ENCODE measurements at places on chromosomes 5 and 9. TPM values are rescaled to one million over a fixed set of nuclear protein-coding genes. Genes with fewer than 3 reads are reported as not detected.

SPDL1 gene
- 3.6 TPM for total RNA-seq

KCNIP1 gene
- 0.99 TPM for total RNA-seq

CDC25C gene
- not detected for total RNA-seq

KIF20A gene
- total RNA-seq: 0.26 TPM

FAM221B gene
- not detected for total RNA-seq

LHX2 gene
- total RNA-seq: not detected

COX7C gene
- 171 TPM for total RNA-seq

FAM169A gene
- 2.0 TPM for total RNA-seq

HRH2 gene
- 0.78 TPM for total RNA-seq

SH3RF2 gene
- total RNA-seq: 25.7 TPM

GLRX gene
- 8.6 TPM for total RNA-seq

CD180 gene
- not detected for total RNA-seq

TMEM250 gene
- total RNA-seq: 47.1 TPM

ARSI gene
- not detected for total RNA-seq

DNA sequence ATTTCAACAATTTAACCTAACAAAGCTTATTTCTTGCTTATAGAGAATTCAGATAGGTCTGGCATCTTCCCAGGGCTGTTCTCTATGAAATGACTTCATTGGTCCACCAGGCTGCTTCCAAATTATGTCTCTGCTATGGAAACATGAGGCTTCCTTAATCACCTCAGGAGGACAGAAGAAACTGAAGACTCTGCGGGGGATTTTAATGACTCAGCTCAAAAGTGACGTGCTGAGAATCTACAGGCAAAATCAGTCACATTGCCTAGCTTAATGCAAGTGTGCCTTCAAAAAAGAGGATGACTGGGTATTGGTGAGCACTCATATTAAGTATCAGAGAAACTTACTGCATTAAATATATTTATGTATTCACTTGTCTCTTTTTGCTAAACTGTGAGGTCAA lies 315.5 kb upstream of the RGMB start:
- H3K36me3 ChIP-seq: no peaks in the 10 kb centered on the region
- no peaks in the 10 kb centered on the region for H3K4me1 ChIP-seq
- no peaks in the 10 kb centered on the region for H3K27me3 ChIP-seq
- H3K27ac ChIP-seq: no peak overlapping the region

DNA sequence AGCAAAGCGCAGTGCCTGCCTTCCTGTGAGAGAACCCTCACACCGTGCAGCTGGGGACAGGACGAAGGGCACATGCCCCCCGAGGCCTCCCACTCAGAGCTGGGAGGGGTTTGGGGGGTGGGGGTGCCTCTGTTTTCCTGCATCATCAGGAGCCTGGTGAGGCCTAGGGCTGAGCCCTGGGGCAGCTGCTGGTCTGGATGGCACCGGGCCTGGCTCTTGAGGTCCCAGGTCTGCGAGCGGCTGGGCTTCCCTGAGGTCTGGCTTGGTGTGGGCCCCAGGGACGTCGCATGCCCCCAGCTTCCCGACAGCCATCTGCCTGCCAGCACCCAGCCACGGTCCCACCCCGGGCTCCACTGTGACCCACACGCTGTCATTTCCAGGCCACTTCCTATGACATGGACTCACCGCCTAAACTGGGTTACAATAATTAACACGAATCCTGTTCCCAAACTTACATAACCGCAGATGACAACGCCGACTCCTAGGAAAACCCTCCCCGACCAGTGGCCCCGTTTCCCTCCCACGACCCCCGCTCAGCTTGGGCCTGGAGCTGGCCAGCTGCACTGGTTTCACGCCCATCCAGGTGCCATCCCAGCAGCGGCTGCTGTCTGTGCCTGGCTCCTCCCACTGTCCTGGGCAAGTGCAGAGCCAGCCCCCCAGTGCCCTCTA lies 8.7 kb downstream of the NACC2 start:
- H3K27ac ChIP-seq: peak overlapping the region; percentile 53
- no peaks in the 10 kb centered on the region for H3K27me3 ChIP-seq
- H3K36me3 ChIP-seq: no peaks in the 10 kb centered on the region
- DNase-seq: peak; percentile 39

GRCh38 chr9:136409557-136410455 lies 608 bp downstream of the ENTR1 start:
- H3K27me3 ChIP-seq: no peaks in the 10 kb centered on the region
- H3K27ac ChIP-seq: peak overlapping the region; percentile 59
- H3K4me1 ChIP-seq: peaks cover 27% of the 10 kb centered on the region
- DNase-seq: peak; percentile 31

- H3K4me3 ChIP-seq: no peak overlapping the region
- H3K36me3 ChIP-seq: peaks cover 21% of the 10 kb centered on the region
- H3K4me1 ChIP-seq: no peaks in the 10 kb centered on the region
- no peaks in the 10 kb centered on the region for H3K27me3 ChIP-seq
- no peak for DNase-seq
- H3K27ac ChIP-seq: no peak overlapping the region
Observed at GRCh38 chr5:180271221-180271620, 20.7 kb downstream of the MAPK9 start.

GRCh38 chr5:115601701-115602590 lies at the start of gene TICAM2:
Gene TICAM2, minus strand, starts transcription at chr5:115602479. Its CDS starts 21,223 bp downstream, at chr5:115581256.
- H3K27ac ChIP-seq: peak within 1 kb of the TSS; percentile 73
- DNase-seq: peak; percentile 57
- peak within 1 kb of the TSS; percentile 65 for H3K4me3 ChIP-seq
- no peaks in the 10 kb centered on the region for H3K27me3 ChIP-seq
- H3K4me1 ChIP-seq: peaks cover 18% of the 10 kb centered on the region

DNA sequence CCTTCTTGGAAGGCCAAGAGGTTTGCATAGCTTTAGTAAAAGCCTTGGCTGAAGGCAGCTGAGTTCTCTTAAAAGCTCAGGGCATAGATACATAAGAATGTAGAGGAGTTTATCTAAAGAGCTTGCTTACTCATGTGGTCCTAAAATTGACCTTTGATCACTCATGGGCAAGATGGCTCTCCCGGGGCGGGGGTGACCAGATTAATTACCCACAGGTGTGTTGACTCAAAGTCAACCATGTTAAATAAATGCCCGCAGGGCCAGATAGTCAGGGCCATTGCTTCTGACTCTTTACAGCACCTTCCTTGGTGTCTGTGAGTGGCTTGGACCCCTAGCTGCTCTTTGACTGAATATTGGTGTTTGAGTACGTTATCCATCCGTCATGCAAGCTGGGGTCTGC lies 33.1 kb upstream of the GHR start:
- no peaks in the 10 kb centered on the region for H3K27me3 ChIP-seq
- H3K27ac ChIP-seq: no peak overlapping the region
- DNase-seq: no peak
- H3K4me3 ChIP-seq: no peak overlapping the region
- H3K4me1 ChIP-seq: no peaks in the 10 kb centered on the region

- H3K36me3 ChIP-seq: no peaks in the 10 kb centered on the region
- no peak overlapping the region for H3K27ac ChIP-seq
- no peak overlapping the region for H3K4me3 ChIP-seq
- no peak for DNase-seq
- no peaks in the 10 kb centered on the region for H3K27me3 ChIP-seq
- no peaks in the 10 kb centered on the region for H3K4me1 ChIP-seq
Observed at GRCh38 chr5:159324986-159325385, 5.3 kb downstream of the IL12B start.

DNA sequence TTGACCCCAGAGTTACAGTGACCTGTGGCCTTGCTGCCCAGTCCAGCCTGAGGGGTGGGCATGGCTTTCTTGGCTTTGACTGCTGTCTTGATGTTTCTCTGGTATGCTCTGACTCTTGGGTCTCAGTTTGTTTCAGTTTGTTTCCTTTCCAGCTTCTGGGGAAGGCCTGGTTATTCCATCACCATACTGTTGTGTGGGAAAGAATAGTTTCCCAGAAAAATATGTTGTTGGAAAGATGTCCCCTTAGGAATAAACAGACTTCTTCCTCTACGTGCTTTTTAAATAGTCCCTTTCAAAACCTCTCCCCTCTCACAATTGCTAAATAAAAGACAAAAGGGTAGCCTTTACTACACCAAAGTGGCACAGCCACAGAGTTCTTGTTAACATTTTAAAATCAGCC lies 49.5 kb downstream of the EGFLAM start:
- no peaks in the 10 kb centered on the region for H3K4me1 ChIP-seq
- H3K36me3 ChIP-seq: no peaks in the 10 kb centered on the region
- H3K27me3 ChIP-seq: no peaks in the 10 kb centered on the region
- DNase-seq: no peak
- H3K4me3 ChIP-seq: no peak overlapping the region

DNA sequence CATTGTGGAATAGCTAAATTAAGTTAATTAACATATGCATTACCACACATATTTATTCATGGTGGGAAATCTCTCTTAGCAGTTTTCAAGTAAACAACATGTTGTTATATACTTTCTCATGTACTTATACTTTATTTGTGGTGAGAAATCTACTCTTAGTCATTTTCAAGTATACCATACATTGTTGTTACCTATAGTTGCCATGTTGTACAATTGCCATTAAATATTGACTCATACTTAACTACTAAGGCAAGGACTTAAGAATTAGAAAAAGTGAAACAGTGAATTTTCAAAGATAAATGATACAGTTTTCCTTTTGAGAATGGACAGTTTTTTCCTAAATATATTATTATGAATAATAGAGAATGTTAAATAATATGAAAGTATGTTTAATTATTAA lies 27.7 kb downstream of the UGCG start:
- no peak overlapping the region for H3K27ac ChIP-seq
- H3K36me3 ChIP-seq: no peaks in the 10 kb centered on the region
- DNase-seq: no peak
- H3K4me1 ChIP-seq: peaks cover 66% of the 10 kb centered on the region
- no peak overlapping the region for H3K4me3 ChIP-seq
- no peaks in the 10 kb centered on the region for H3K27me3 ChIP-seq

DNA sequence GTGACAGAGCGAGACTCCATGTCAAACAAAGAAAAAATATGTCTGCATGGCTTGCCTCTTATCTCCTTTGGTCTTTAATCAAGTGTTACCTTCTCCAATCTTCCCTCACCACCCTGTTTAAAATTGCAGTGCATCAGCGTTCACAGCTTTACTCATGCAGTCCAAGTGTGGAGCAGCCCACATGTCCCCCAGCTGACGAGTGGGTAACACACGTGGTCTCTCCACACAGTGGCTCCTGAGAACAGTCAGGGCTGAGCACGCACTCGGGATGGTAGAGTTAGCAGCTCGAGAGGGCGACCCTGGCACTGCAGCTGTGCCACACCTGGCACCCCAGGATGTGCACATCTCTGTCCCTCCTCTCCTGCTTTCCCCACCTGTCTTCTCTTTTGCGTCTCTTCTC lies 25.9 kb upstream of the CFAP157 start:
- H3K4me1 ChIP-seq: no peaks in the 10 kb centered on the region
- H3K27ac ChIP-seq: no peak overlapping the region
- H3K4me3 ChIP-seq: no peak overlapping the region
- H3K27me3 ChIP-seq: no peaks in the 10 kb centered on the region

DNA sequence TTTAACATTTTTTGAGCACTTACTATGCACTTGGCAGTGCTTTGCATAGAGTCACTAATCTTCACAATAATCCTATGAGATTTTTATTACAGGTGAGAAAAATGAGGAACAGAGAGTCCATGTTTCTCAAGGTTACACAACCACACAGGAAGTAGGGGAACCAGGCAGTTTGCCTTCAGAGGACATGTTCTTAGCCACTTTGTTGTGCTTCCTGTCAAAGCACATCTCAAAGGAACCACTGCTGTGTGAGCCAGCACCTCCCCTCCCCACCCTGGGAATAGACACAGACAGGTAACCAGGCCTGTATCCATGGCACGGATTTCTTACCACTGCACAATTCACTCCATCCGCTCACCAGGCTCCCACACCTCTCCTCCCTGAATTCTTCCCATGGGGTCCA lies 6.3 kb upstream of the DNAJB5 start:
- H3K27me3 ChIP-seq: no peaks in the 10 kb centered on the region
- no peak for DNase-seq
- no peak overlapping the region for H3K27ac ChIP-seq
- H3K4me1 ChIP-seq: no peaks in the 10 kb centered on the region

DNA sequence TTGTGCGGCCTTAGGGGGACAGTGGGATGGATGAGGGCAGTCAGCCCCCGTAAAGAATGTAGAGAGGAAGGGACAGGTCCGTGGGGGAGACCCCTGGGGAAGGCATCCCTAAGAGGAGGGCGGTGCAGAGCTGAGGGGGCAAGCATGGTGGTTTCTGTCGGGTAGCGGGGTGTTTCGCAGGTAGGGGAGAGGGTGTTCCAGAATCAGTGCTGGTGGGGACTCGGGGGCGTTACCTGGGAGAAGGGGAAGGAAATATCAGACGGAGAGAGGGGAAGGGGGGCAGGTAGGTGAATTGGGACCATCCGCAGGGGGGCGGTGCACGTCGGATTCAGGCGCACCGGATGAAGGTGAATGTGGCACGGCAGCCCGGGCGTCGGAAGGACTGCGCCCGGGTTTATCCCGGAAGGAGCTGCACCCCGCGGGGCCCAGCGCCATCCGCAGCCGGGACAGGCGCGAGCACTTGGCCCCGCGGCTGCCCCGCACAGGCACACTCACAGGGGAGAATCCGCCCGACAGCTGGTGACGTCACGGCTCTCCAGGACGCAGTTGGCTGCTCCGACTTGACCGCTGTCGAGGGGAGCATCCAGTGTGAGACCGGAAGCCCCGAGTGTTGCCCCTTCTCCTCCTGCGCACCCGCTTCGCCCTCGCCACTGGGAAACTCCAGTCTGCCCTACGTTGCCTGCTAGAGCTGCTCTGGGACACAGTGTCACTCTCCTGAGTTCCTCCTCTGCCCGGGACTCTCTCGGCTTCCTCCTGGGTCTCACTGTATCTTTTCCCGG lies 1.3 kb downstream of the CD72 start:
- no peak overlapping the region for H3K4me3 ChIP-seq
- no peak overlapping the region for H3K27ac ChIP-seq
- no peaks in the 10 kb centered on the region for H3K27me3 ChIP-seq
- H3K4me1 ChIP-seq: peaks cover 14% of the 10 kb centered on the region
- peak; percentile 53 for DNase-seq

DNA sequence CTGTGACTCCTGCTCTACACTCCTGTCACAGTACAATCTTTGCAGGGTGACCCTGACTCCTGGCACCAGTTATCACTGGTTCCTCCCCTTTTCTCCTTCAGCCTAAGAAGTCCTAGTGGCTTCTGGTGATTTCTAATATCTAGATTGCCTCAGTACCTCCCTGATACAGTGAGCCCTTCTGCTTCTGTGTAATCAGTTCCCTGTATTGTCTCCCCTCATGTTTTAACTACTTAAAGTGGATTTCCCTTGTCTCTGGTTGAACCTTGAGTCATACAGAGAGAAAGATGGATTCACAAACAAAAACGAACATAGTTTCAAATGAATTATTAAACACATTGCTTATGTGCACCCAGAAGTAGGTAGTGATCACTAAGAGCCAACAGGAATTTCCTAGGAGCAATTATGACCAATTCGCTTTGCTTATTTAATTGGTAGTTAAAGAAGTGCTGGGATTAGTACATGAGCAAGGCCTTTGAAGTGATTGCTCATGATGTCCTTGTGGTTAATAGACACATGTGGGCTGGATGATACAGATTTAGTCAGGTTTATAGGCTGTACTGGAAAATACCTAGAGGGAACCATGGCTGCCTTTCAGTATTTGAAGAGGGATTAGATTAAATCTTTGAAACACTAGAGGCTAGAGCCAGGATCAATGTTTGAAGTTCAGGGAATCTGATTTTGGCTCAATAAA lies 145.8 kb upstream of the MEF2C start:
- no peak for DNase-seq
- H3K27me3 ChIP-seq: no peaks in the 10 kb centered on the region
- no peak overlapping the region for H3K4me3 ChIP-seq
- H3K36me3 ChIP-seq: no peaks in the 10 kb centered on the region
